ENCODE measurements at places on chromosomes 16 and 17.
A peak's percentile ranks its signal among the peaks of the same experiment; 100 is the strongest.

DNA sequence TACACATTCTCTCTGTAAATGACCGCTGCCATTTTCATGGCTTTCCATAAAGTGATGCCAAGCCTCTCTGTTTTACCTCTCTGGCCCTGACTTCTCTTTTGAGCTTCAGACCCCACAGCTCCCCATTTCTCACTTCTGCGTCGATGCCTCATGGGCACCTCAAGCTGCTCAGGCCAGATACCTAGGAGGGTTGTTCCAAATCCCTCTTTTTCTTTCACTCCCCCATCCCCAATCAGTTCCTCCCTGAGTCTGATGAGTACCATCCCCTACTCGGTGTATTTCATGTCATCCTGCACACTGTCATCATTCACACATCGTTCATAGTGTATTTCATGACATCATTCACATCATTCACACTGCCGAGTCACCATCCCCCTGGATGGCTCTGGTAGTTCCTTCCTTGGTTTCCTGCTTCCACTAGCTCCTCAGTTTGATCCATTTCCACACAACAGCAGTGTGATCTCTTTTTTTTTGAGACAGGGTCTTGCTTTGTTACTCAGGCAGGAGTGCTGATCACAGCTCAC is 43.1 kb downstream of the NTN1 start:
- DNase-seq, result no peak

DNA sequence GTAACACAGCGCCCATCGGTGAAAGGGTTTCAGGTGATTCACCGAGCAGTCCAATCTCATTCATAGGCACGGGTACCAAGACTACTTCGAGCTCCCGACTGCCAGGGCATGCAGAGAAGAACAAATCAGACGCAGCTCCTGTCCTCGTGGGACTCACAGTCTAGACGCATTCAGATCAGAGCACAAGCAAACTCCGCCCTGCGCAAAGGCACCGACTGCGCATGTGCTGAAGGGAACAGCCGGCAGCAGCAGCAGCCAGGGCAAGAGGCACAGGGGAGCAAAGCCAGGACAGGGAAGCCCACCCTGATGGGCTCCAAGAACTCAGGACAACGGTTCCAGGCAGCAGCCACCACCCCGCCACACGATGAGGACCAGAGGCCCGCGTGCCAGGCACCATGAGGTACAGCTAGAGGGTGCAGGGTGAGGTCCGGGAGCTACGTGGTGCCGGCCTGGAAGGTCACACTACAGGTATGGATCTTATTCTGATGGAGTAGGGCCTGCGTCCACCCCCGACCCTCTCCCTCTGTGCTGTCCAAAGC is 315.7 kb downstream of the FOXL1 start:
- no peak for DNase-seq

- no peak for DNase-seq
Measured at GRCh38 chr16:25256695-25257469, 763 bp downstream of the ZKSCAN2 start.

DNA sequence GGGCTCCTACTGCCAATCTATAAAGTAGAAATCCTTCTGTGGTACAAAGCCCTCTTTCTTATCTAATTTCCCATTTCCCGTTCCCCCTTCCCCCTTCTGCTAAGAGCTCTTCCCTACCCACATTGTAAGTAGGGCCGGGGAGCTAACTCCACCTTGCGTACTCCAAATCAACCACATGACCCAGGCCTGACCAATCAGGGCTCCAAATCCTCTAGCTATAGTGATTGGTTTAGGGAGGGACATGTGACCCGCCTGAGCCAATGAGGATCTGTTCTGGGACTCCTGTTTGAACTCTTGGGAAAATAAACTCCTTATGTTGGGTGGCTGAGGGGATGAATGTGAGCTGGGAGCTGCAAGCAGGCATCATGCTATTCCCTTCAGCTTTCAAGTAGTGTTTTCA is 40.9 kb upstream of the MEOX1 start:
- DNase-seq, result peak; percentile 63

- no peak for DNase-seq
Measured at GRCh38 chr17:43151880-43152456, 19.0 kb upstream of the NBR1 start.

DNA sequence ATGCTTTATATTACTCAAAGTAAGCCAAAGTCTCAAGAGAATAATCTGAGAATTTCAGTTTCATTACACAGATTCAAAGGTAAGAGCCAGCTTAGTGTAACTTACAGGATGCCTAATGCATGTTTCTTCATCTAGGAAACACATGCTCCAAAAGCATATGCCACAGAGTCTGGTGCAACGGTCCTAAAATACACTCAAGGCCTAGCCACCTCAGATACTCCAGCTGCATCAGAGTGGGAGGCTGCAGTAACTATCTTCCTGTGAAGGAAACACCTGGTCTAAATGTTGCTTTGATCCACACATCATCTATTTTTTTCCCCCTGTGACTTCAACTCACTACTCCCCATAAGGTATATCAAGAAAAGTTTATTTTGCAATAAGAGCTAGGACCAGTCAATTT is 51.6 kb upstream of the CORO6 start:
- no peak for DNase-seq

- DNase-seq, result no peak
Measured at GRCh38 chr17:9436630-9437029, 139.0 kb downstream of the STX8 start.

DNA sequence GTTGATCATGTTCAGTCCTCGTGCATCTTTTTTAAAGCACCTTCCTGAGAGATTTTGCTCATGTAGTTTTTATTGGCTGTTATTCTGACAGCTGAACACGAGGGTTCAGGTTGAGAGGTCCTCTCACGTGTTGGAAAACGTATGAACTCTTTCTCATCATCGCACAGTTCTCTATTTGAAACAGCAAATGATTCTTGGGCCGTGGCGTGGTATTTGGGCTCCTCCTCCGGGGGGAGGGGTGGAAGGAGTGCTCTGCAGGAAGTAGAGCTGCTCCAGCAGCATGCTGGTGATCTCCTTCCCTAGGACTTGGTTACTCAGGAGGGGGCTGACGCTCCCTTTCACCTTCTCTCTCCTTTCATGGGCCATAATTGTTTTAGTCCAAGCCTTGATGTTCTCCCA is 70.4 kb downstream of the KSR1 start:
- no peak for DNase-seq

DNA sequence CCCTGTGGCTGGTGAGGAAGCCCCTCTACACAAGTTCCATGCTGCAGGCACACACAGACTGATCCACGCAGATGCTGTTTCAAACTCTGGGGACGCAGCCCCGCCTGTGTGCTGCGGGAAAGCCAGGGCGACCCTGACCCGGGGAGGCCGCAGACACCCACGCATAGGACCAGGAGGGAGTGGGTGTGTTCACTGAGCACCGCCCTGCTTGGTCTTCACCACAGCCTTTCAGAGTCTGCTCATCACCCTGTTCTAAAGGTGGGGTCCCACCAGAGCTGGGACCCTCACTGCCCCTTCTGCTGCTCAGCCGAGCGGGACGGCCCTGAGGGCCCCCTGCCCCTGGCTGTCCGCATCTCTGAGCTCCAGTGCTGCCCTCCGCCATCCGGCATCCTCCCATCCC is 7.5 kb downstream of the TSPAN10 start:
- DNase-seq, result no peak

DNA sequence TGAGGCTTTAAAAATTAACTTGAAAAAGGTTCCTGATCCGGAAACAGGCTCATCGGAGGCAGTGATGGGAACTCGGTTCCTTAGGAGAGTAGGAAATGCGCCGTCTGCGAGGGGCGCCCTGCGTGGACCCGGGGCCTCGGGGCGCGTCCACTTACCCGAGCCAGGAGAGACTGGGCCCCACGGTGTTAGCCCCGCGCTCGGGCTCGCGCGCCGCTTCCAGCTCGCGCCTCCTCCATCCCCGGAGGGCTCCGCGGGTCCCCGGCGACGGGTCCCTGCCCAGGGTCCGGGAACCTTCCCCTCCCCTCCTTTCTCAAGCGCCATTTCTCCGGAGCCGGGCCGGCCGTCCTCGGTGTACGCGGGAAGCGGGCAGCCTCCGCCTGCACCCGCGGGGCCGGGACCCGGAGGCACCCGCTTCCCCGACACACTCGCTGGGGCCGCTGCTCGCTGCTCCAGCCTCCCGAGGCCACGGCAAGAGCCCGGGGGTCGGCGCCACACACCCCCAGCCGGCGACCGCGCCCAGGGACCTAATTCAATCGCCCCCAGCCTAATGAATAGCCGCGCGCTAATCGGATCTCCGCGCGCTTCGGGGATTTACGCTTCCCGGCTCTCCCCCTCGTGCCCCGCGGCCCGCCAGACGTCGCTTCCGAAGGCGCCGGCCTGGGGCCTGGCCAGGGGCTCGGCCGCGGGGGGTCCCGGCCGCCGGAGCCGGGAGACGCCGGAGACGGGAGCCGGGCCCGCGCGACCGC is 2.2 kb upstream of the BAHCC1 start:
- DNase-seq, result no peak

DNA sequence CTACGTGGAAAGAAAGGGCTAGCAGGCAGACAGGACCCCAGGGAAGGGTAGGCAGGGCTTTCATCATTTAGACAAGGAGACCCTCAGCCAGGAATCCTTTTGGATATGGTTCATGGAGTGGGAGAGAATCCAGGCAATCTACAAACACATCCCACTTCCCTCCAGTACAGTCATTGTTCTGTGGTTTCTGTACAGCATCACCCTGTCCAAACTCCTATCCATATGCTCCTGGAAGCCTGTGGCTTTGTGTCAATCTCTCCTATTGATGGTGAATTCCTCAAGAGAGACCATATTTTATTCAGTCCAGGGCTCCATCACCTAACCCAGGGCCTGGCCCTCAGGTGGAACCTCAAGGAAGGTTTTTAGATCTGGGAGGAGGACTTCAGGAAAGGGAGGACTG is 99.2 kb downstream of the SPACA3 start:
- no peak for DNase-seq

Measured in NCI-H446 (cell line).